ENCODE measurements at places on chromosomes 3 and 15.

- no peak for DNase-seq
These were observed 41.6 kb upstream of the AP3B2 start for GRCh38 chr15:82751308-82751707.

- no peak for DNase-seq
These were observed 145.9 kb downstream of the SHQ1 start for GRCh38 chr3:72702390-72702789.

- no peak for DNase-seq
These were observed 193.1 kb upstream of the LRRFIP2 start for GRCh38 chr3:37367436-37367835.

GRCh38 chr3:69306239-69307185 lies 79.4 kb downstream of the FRMD4B start:
- peak; percentile 33 for DNase-seq

- no peak for DNase-seq
These were observed 253.8 kb downstream of the NEK10 start for GRCh38 chr3:27115352-27115751.

GRCh38 chr15:78167227-78167888 lies 18.2 kb downstream of the IDH3A start:
- no peak for DNase-seq

DNA sequence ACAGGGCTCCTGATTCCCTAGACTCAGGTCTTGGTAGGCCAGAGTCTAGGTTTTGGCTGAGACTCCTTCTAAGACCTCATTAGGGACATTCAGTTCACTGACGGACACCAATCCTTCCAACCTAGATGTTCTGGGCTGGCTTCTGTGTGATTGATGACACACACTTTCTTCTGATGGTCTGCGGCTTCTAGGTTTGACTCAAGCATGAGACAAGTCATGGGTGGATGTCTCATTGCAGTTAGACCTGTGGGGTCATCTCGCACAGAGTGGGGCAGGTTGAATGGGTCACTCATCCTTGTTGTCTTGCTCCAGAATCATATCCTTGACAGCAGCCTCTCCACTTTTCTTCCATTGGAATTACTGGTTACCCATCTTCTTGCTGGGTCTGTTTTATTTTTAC lies 35.8 kb downstream of the ARNT2 start:
- DNase-seq: no peak

- no peak for DNase-seq
These were observed 65.2 kb upstream of the UBE2E1 start for GRCh38 chr3:23740517-23740965.

DNA sequence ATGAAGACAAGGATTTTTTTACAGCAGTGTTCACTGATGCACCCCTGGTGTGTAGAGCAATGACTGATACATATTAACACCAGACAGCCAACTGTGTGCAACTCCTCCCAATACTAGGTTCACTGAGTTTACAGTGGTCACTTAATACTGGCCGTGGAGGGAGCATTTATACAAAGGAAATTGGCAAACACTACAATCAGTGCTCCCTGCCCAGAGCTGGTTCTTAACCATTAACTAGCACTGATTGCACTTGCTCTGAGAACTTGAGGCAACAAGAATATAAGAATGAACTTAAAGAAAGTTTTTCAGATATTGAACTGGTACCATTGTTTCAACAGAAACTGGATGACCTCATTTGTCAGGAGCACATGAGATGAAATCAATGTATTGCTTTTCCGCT lies 110.6 kb downstream of the MAGI1 start:
- no peak for DNase-seq

DNA sequence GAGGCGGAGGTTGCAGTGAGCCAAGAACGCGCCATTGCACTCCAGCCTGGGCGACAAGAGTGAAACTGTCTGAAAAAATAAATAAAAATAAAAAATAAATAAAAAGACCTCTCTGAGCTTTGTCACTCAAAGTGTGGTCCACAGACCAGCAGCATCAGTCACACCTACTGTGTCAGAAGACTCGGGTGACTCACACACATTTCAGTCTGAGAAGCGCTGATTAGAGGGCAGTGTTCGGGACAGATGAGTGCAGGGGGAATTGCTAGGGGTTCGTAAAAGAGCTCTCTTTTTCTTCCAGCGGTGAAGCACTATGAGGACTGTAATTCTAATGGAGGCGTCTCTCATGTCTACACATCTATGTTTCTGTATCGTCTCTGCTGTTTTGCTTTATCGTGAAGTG lies 5.7 kb downstream of the PODXL2 start:
- no peak for DNase-seq

- no peak for DNase-seq
These were observed 491.1 kb downstream of the AGBL1 start for GRCh38 chr15:86570738-86571137.

DNA sequence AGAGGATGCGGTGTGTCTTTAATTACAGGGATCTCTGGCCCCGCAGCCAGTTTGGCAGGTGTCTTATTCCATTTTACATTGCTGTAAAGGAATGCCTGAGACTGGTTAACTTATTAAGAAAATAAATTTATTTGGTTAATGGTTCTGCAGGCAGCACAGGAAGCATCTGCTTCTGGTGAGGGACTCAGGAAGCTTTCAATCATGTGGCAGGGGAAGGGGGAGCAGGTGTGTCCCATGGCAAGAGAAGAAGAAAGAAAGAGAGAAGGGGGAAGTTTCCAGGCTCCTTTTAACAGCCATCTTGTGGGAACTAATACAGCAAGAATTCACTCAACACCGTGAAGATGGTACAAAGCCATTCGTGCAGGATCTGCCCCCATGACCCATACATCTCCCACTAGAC lies 128.0 kb upstream of the CRBN start:
- no peak for DNase-seq

- no peak for DNase-seq
These were observed 65.6 kb upstream of the CTXND1 start for GRCh38 chr15:80317389-80318182.

- no peak for DNase-seq
These were observed 2.9 kb downstream of the CTNNB1 start for GRCh38 chr3:41202075-41202833.

DNA sequence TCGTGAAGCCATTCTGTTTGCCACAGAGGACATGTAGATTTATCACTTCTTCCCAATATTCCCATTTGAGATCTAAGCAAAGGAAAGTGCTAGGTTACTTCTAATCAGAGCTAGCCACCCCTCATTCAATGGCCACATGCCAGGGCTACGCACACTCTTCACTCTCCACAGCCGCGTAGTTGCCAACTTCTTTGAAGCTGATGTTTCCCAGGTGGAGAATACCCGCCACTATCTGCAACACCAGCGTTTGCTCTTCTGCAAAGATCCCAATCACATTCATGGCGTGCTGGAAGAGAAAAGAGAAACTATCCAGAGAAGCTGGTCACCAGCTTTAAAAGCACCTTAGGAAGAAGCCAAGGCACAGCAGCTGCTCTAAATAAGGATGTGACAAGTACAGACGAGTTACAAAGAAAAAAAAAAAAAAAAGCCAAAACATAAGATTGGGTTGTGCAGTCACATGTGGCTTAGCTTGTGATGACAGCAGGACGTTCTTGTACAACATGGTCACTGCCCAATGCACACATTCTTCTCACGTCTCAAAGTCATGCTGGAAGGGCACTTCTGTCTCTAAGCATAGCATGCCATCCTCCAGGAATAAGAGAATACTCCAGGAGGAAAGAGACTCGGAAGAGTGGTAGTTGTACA lies 16.4 kb downstream of the LDHAL6B start:
- no peak for DNase-seq

- DNase-seq: no peak
These were observed 63.7 kb downstream of the SLC12A8 start for GRCh38 chr3:125148836-125149235.

GRCh38 chr3:73656241-73656890 lies 31.6 kb upstream of the PDZRN3 start:
- no peak for DNase-seq

GRCh38 chr3:126180477-126181397 lies at the start of gene ALDH1L1:
Gene ALDH1L1, minus strand, starts transcription at chr3:126180586. Its CDS starts 19,607 bp downstream, at chr3:126160979.
- DNase-seq: no peak

GRCh38 chr15:38225381-38225780 lies 27.3 kb upstream of the SPRED1 start:
- no peak for DNase-seq

GRCh38 chr15:99826157-99826780 lies 93.0 kb upstream of the LYSMD4 start:
- no peak for DNase-seq

DNA sequence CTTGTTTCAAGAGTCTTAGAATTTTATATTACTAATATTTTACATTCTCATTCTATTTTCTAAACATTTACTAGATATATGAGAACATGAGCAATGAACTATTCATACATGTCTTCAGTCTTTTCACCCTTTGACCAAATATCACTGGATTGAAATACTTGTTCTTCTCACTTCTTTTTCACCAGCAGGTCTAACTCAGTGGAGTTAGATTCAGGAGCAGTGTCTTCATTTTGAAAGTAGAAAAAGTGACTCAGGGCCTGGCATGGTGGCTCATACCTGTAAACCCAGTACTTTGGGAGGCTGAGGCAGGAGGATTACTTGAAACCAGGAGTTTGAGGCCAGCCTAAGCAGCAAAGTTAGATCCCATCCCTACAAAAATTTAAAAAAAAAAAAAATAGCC lies 70.8 kb downstream of the USP13 start:
- DNase-seq: no peak

DNA sequence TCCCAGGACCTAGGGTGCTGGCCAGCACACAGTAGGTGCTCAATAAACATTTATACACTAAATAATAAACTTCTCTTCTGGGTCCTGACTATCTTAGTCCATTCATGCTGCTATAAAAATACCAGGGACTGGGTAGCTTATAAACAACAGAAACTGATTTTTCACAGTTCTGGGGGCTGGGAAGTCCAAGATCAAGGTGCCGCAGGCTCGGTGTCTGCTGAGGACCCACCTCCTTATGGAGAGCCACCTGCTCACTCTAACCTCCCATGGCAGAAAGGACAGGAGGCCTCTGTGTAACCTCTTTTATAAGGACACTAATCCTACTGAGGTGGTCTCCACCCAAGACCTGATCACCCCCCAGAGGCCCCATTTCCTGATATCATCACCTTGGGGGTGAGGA lies 114.4 kb upstream of the IQSEC1 start:
- DNase-seq: no peak

- no peak for DNase-seq
These were observed 438 bp downstream of the THBS1 start for GRCh38 chr15:39581242-39581792.
